Cardiac fibroblast (primary cell): ENCODE measurements at places on chromosomes 7 and 10.

DNA sequence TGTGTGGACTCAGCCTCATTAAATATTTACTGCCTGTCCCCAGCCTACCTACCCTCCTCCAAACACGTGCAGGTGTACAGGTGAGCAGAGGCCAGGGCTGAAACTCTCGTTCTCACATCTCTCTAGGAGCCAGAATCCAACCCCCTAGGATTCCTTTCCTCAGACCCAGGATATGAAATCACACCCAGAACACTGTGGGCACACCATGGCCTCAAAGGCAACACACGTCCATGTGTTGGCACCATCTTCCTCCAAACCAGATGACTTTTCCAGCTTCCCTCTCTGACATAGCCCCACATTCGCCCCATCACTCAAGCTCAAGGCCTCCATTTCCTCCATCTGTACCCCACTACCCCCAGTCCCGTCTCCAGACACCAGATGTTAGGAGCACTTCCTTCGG is 51.8 kb upstream of the DUSP5 start:
- DNase-seq, result no peak

GRCh38 chr7:28806841-28807240 is 151.3 kb downstream of the TRIL start:
- DNase-seq, result no peak

DNA sequence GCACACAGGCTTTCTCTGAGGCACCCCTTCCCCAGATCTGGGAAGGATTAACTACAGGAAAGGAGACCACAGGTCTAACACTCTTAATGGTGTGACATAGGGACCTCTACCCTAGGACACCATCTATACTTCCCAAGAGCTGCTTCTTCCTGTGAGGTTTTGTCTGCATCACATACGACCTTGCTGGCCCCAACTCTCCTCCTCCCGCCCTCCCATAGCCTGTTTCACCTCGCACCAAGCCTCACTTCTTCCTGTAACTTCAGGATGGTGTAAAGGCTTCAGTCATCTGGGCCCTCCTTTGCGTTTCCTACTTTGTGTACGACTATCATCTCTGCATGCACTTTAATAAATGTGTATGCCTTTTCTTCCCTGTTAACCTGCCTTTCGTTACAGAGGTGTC is 274.3 kb downstream of the KLF6 start:
- DNase-seq, result no peak

DNA sequence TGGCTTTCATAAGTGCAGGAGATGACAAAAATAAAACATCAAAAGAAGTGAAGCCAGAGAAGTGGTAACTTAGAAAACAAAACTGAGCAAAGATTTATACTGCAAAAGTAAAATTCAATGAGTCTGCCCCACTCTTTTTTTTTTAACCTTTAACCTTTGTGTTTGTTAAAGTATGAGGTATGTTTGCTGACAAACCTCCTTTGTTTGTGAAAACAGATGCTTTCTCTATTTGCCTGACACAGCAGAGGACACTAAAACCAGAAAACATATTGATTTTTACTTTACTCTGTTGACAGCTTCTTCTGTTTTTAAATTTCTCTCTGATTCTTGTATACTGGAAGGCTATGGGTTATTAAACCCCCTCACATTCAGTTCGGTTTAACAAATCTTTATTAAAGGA is 57.6 kb downstream of the SGMS1 start:
- no peak for DNase-seq

- DNase-seq, result no peak
These were observed 13.6 kb downstream of the OPALIN start for GRCh38 chr10:96345222-96345621.

DNA sequence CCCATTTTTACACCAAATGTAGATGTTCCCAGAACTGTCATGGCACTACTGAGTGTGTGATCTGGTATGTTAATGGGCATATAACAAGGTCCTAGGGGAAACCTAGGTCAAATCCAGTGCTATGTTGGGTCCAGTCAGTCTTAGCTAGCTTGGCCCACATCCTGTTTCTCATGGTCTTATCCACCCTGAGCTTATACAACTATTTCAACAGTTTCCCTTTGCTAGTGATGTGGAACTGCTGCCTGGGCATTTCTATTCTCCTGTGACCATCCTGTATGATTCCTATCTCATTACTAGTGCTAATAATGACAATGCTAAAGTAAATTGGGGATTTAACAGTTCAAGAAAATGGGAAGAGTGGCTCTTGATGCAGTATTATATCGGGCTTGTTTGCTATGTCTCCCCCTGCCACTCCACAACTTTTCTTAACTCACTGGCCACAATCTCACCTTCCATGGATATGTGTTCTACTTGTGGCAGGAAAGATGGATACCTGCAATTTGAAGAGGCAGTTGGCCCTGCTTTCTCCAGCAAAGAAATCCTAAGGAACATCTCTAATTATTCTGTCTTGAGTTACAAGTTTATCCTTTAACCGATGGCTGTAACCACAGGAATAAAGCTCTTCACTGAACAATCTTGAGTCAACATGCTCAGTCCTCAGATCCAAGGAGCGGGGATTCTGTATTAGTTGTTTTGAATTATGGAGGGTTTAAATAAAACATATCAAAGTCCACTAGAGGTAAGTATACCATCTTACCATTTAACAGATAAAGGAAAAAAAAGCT is 707.8 kb downstream of the XPNPEP1 start:
- peak; percentile 15 for DNase-seq

GRCh38 chr7:25821225-25821624 is 330.8 kb upstream of the NFE2L3 start:
- no peak for DNase-seq

DNA sequence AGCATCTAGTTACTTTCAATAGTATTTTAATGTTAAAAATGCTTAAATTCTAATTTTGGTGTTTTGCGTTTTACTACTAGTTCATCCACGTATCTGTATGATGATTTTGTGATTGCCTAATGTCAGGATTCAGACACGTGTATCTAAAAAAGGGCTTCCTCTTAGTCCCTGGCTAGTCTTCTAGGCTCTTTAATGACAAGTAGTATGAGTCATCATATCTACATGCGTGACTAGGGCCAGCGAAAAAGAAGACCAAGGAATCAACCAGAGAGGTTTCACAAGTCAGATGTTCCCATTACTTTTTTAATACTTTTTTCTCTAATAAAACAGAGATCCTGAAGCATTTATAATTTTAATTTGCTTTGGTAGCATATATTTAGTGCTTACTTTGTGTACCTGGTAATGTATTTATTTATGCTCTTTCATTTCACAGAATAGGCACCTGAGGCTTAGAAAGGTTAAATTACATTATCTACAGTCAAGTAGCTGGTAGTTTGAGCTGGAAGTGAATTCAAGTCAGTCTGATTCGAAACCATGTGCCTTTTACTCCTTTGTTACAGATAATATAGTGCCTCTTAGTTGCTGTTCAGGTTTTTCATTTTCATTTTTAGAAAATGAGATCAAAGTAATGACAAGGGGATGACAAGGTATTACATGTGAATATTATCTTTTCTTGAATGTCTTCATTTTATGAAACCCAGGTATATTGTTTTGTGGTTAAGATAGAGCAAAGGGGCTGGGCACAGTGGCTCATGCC is 140.3 kb downstream of the FOXP2 start:
- DNase-seq, result peak; percentile 22

- no peak for DNase-seq
These were observed 12.1 kb upstream of the FAS start for GRCh38 chr10:88978463-88978862.

DNA sequence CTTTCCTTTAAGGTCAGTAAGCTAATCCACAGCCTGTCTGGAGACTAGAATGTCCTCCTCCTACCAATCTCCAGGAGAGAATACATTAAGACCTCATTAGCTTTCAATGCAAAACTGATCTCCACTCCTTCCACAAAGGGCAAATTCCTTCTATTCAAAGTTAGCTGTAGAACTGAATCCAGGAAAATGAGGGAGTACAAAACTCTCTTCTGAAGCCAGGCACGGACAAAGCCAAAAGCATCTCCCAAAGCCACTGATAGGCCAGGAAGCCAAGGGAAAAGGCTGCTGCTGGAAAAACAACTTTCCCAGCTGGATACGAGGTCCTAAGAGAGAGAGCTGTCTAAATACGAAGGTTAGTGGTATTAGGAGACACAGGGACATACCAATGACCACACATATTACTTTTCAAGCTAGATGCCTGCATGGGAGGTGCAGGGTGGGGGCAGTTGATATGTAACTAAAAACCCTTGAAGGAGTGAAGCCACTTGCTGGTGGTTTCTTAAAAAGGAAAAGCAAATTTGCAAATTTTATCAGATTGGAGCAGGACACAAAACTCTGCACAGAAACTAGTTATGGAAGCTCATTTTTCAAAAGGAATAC is 43.6 kb downstream of the MKX start:
- DNase-seq, result no peak
